ENCODE measurements at places on chromosomes 3 and 15.

DNA sequence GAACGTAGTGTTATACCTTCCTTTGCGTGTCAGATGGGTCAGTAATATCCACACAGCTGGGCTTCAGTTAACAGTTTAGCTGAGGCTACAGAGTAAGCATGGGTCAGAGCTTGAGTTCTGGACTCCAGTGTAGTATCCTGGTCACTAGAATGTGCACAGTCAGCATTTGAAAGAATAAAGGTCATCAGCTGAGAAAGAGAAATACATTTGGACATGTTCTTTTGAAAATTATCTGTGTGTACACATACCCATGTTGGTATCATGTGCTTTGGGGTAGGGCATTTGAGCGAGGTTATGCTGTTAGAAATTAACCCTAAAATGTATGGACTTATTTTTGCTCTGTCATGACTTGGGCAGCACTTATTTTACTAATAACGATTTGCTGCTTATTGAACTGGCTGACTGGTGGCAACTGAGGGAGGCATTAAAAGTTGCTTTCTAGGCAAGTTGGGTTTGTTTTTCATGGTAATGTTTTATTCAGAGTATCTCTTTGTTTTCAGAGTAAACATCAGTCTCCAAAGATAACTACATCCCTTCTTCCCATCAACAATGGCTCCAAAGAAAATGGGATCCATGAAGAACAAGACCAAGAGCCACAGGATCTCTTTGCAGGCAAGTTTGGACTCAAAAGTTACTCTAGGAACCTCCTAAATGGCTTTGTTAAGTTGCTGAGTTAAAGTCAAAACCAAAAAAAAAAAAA lies 16.4 kb downstream of the SNX1 start:
- no peak for DNase-seq

DNA sequence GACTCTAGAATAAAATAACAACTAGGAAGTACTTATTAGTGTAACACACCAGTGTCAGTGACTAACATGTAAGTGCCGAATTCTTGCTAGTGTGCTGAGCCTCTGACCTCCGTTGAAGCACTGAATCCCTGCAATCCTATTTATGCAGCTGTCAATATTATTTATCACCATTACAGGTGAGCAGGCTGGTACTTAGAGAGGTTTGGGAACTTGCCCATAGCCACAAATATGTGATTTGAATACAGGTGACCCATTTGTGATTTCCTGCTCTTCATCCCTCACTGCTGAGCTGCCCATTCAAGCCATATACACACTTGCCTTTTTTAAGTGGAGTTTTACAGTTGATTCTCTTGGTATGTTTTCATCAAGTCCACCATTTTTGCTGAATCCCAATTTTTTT lies 12.2 kb downstream of the EIF4E3 start:
- no peak for DNase-seq

GRCh38 chr3:158747417-158747816 lies 15.2 kb upstream of the RARRES1 start:
- no peak for DNase-seq

GRCh38 chr3:100082714-100083113 lies 31.6 kb downstream of the FILIP1L start:
- DNase-seq, result no peak

DNA sequence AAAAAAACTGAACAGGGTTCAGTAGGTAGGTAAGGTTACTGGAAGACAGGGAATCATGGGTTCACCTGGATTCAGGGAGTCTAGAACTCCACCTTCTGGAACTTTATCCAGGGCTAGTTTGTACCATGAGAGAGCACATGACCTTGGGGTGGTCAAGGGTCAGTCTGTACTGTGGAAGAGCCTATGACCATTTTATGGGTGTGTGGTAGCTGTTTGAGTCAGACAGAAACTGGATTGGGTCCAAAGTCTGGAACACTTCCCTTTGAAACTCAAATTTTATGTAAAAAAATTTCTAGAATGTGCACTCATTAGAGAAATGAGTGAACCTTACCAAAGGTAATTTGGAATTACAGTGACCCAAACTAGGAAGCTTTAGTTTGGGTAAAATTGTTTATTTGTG lies 486.0 kb upstream of the AGTR1 start:
- no peak for DNase-seq

- no peak for DNase-seq
Measured at GRCh38 chr3:48739617-48739954, 22.6 kb upstream of the IP6K2 start.

GRCh38 chr15:75823860-75824613 lies 19.2 kb upstream of the UBE2Q2 start:
- no peak for DNase-seq

- no peak for DNase-seq
Measured at GRCh38 chr3:38582941-38583645, 66.4 kb downstream of the SCN5A start.

DNA sequence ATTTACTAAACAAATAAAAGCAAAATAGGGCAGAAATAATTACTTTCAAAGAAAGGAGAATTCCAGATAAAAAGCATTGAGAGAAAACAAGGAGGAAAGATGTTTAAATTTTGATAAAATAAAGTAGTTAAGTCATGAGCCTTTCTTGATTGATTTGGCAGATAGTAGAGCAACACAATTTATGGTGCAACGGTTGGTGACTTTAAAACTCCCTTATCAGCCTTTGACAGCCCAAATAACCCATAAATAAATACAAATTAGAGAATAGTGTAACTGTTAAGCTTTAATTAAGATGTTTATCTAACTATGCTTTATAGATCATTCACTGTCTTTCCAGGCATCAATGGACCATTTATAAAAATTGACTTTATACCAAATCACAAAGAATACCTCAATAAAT lies 54.0 kb upstream of the EIF1B start:
- DNase-seq, result no peak

- DNase-seq, result no peak
Measured at GRCh38 chr3:5330152-5330810, 142.8 kb downstream of the EDEM1 start.

- DNase-seq, result no peak
Measured at GRCh38 chr3:169240786-169241486, 422.6 kb downstream of the MECOM start.

DNA sequence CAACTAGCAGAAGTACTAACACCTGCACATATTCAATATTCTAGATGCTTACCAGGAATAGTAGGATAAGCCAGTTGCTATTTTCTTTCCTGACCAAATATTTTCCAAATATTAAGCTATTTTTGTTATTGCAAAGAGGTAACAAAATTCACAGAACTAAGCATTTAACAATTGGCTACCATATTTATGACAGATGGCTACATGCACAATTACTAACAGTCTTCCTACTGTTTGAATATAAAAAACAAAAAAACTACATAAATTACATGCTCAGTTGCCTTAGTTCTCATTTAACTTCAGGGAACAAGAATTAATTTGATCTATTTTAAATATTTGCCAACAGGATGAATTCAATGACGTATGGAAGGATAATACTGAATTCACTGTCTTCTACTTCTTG lies 36.2 kb downstream of the CFAP20DC start:
- no peak for DNase-seq

GRCh38 chr3:4978204-4978965 lies 852 bp upstream of the BHLHE40 start:
- DNase-seq, result peak; percentile 99

GRCh38 chr3:196997311-196997710 lies 28.7 kb upstream of the PIGZ start:
- DNase-seq, result no peak

- DNase-seq, result no peak
Measured at GRCh38 chr3:10251006-10251405, 2.7 kb downstream of the TATDN2 start.
